A549 treated with ZK216348 at 1 μM for 4 hours (cell line): ENCODE measurements at places on chromosomes 13 and 19. TPM values are rescaled to one million over a fixed set of nuclear protein-coding genes. Genes with fewer than 3 reads are reported as not detected.

Gene LILRB2
- 0.05 to 0.14 TPM (median 0.05 TPM) in 3 of 5 replicates, not detected in the others for total RNA-seq

Gene ZNF416
- total RNA-seq = 3.7 to 6.0 TPM (median 4.2 TPM) in 5 replicates

Gene MAST3
- 1.9 to 2.6 TPM (median 2.3 TPM) in 5 replicates for total RNA-seq

Gene TLE2
- 2.7 to 3.0 TPM (median 2.8 TPM) in 5 replicates for total RNA-seq

Gene SLITRK5
- total RNA-seq = 0.47 to 0.60 TPM (median 0.55 TPM) in 5 replicates

Gene NAA16
- total RNA-seq = 5.5 to 11.6 TPM (median 7.6 TPM) in 5 replicates

Gene IGFL1
- 1.3 to 3.8 TPM (median 2.4 TPM) in 5 replicates for total RNA-seq

Gene SLC6A16
- 0.60 to 1.3 TPM (median 0.90 TPM) in 5 replicates for total RNA-seq

Gene WDR88
- total RNA-seq = not detected in 5 replicates

Gene SLC46A3
- 1.3 to 2.2 TPM (median 2.0 TPM) in 5 replicates for total RNA-seq

Gene IQCN
- total RNA-seq = 0.61 to 0.98 TPM (median 0.72 TPM) in 5 replicates

Gene MBD3L2
- not detected in 5 replicates for total RNA-seq

Gene TMEM59L
- 5.8 to 6.2 TPM (median 6.0 TPM) in 5 replicates for total RNA-seq

Gene GPR18
- total RNA-seq = not detected in 5 replicates

Gene ICAM5
- total RNA-seq = 0.46 to 1.8 TPM (median 0.72 TPM) in 5 replicates

Gene IFNL1
- 0.30 TPM in 1 of 5 replicates, not detected in the others for total RNA-seq

Gene DIRAS1
- total RNA-seq = 3.2 to 5.1 TPM (median 4.2 TPM) in 5 replicates

Gene ZNF562
- 5.2 to 7.8 TPM (median 5.8 TPM) in 5 replicates for total RNA-seq

Gene SLC25A41
- total RNA-seq = 0.11 to 0.23 TPM (median 0.15 TPM) in 4 of 5 replicates, not detected in the other

Gene PNMA8B
- not detected in 5 replicates for total RNA-seq

Gene CYP2F1
- not detected in 5 replicates for total RNA-seq

Gene CNFN
- total RNA-seq = 35.4 to 51.0 TPM (median 43.8 TPM) in 5 replicates

Gene PLIN3
- total RNA-seq = 92.6 to 161 TPM (median 138 TPM) in 5 replicates

Gene ECSIT
- total RNA-seq = 22.5 to 35.8 TPM (median 34.6 TPM) in 5 replicates
